ENCODE measurements at places on chromosomes 16 and 17.

DNA sequence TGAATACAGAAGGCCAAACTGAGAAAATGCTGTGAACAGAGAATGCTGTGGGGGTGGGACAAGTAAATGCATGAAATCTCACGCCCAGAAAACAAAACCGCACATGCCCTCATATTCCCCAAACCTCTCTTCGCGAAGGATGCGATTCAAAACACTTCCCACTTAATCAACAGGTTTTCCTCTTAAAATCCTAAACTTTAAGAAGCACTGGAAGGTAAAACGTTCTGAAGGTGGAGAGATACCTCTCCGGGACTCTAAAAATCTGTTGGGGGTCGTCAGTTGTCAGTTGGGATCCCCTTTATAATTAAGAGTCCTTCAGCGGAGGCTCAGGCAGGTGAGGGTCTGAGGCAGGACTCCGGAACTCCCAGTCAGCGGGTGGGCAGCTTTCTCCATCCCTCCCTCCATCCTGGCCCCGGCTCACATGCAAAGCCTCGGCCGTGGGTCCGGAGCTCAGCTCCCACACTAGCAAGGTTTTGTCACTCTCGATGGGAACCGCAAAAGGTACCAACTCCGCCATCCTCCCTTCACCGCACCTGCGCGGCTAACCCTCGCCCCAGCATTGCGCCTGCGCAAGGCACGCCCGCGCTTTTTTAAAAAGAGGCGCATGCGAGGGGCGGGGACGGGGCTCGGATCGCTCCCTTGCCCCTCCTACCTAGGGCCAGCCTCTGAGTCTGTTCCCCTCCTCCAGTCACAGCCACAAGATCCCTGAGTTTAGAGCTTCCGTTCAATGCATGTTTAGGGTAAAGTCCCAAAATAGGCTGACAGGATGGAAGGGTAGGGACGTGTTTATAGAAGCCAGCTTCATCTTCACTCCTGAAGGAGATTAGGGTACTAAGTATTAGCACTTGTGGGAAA, at the start of gene RDM1:
RDM1 (minus strand) TSS at position 563 of the 855 bp plus-strand sequence; CDS start at position 517, 46 bp downstream.
- DNase-seq: peak; percentile 78

DNA sequence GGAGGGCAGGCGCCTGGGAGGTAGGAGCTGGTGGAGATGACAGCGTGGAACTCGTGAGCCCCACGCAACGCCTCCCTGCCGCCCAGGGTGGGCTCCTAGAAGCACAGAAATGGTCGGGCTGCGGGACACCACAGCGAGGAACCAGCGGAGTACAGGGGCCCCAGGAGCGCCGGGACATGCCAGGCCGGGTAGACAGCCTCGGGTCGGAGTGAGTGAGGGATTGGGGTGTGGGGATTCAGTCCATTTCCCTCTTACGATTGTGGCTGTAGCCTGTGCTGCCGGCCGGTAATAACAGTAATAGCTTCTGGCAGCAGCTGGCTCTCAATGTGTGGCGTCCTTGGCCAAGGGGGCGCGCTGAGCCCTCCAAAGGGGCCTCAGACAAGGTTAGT, 12.2 kb upstream of the CES3 start:
- DNase-seq: no peak

- peak; percentile 55 for DNase-seq
Observed at GRCh38 chr17:7479213-7480088, at the start of gene ZBTB4. Gene ZBTB4 (minus strand): TSS chr17:7479631. CDS start chr17:7466801, 12,830 bp downstream.

DNA sequence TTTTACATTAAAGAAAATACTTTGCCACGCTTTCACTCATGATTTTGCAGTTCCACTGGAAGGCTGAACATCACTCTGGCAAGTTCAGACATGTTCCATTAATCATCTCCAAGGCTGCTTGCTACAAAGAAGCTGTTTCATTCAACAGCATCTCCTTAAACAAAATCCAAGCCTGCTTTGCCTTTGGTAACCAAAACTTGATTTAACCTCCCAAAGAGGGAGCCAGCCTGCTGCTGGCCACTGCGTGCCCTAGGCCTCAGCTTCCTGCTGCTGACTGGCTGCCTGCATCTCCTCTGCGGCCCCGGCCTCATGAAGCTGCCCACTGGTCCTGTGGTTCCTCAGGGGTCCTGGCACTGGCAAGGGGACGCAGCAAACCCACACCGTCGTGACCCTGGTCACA, 31.8 kb downstream of the ANKRD11 start:
- no peak for DNase-seq

- no peak for DNase-seq
Observed at GRCh38 chr16:87303962-87304521, 13.2 kb downstream of the C16orf95 start.

DNA sequence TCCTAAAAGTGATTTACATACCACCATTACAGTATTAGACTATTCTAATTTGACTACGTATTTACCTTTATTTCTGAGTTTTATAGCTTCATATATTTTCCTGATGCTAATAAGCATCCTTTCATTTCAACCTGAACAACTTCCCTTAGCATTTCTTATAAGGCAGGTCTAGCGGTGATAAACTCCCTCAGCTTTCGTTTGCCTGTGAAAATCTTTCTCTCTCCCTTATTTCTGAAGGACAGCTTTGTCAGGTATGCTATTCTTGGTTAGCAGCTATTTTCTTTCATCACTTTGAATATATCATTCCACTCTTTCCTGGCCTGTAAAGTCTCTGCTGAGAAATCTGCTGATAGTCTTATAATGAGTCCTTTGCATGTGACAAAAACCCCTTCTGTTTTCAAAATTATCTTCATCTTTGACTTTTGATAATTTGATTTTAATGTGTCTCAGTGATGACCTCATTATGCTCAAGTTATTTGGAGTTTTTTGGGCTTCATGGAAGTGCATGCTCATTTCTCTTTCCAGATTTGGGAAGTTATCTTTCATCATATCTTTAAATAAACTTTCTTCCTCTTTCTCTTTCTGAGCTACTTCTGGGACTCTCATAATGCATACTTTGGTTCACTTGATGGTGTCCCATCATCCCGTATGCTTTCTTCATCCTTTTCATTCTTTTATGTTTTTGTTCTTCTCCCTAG, 285.4 kb upstream of the PMFBP1 start:
- no peak for DNase-seq

DNA sequence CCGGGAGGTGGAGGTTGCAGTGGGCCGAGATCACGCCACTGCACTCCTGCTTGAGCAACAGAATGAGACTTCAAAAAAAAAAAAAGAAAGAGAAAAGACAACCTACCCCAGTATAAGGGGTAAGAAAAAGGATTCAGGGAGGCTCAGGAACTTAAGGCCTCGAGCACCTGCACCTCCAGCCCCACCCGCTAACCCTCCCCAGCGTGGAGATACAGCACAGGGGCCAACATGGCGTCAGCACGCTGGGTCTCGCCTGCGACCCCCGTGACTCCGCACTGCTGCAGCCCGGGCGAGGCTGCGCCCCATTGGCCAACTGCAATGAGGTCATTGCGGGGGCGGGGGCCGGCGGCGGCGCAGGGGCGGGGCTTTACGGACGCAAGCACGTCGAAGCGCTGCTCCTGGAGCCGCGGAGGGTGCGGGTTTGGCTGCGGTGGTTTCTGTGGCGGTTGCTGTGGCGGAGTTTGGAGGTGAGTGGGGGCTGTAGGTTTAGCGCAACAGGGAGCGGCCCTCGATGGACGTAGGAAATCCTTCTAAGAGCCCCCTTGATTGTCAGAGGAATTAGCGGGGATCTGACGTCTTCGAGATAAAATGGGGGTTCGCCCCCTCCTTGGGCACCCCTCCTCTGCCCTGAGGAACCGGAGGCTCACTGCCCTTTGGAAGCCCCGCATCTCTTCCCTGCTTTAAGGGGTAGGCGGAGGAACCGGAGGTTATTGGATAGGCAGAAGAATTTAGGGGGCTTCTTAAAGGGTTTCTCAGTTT, at the start of gene ATP6V0A1:
ATP6V0A1 (plus strand) TSS at position 382 of the 759 bp plus-strand sequence. CDS start 2,017 bp downstream, outside the sequence.
- peak; percentile 81 for DNase-seq

GRCh38 chr17:7224110-7224509, 4.4 kb downstream of the ACADVL start:
- DNase-seq: no peak

DNA sequence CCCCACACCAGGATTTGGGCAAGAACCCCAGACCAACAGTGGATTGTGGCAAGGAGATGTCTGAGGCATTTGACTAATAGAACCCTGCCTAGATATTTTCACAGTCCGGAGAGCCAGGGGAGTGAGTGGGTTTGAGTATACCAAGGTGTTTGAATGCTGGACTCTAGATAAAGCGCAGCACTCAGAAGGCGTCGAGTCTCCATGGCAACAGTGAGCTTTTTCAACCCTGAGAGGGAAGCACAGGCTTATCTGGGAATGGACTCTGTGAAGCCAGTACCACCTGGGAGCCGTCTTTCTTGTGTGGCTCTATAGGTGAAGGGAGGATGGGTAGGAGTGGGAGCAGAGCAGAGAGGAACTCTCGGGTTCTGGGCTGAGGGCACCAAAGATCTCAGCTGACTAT, 147.0 kb downstream of the SHISA6 start:
- no peak for DNase-seq

DNA sequence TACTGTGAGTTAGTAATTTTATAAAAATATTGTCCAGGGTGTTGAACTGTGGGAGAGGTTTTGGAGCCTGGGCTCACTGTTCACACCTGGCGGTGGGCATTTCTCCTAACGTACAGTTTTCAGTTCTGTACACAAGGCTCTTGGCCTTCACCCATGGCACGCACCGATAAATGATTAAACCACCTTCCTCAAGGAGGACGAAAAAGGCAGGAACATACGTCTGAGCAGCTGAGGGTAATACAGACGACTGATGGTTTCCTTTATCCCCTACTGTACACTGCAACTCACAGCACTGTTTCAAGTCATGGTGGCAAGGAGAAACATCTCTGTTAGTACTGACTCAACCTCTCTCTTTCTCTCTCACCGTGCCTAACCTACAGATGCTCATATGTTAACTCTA, 1.4 kb upstream of the ST6GALNAC1 start:
- no peak for DNase-seq

DNA sequence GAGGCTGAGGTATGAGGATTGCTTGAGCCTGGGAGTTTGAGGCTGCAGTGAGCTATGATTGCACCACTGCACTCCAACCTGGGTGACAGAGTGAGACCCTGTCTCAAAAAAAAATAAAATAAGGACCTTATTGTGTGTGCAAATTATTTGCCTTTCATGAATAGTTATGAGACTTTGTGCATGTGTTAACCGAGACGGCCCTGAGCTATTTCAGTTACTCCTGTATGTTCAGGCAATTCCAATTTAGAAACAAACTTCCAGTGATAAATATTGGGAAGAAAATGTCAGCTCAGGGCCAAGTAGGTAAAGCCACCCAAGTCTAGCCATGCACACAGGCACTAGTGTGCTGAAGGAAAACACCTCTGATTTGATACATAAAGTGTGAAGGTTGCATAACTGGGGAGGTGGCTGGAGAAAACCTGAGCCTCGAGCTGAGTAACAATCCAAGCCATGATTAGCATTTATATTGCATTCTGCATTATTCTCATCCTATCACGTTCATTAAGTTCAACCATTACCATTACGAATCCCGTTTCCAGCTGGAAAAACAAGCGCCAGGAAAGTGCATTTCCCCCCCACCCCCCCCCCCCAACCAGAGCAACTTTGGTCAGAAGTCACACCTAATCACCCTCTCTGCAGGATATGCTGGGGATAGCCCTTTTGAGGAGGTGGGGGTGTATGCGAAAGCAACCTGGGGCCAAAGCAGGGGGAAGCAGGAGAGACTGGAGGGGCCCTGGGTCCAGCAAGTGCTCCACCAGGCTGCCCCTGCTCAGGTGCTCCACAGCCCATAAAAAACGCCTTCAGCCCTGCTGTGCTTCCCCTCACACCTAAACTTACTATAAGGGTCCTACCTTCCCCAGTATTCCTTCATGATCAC, 18.6 kb upstream of the ENDOV start:
- no peak for DNase-seq

- no peak for DNase-seq
Observed at GRCh38 chr16:16778332-16778731, 399.4 kb downstream of the NPIPA7 start.

All from CD4-positive, alpha-beta T cell treated with Interleukin-15 for 4 hours (primary cell).